Nucleus accumbens (tissue), 56 donors: ENCODE measurements at places on chromosomes 2 and 18.

- DNase-seq: no peak
These were observed 53.6 kb upstream of the HNMT start for GRCh38 chr2:137910641-137911040.

DNA sequence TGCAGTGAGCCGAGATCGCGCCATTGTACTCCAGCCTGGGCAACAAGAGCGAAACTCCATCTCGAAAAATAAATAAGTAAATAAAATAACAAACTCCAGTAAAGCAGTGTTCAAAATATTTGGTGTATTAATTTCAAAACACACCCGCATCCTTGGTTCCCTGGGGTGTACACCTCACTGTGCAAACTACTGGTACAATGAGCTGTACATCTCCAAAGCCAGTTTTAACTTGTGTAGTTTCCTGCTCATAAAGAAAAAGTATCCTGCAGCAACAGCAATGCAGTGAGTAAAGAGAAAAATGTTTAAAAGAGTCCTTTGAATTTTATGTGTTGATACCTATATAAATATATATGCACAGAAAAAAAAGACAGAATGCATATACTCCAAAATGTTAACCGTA, 4.4 kb upstream of the NFE2L2 start:
- DNase-seq: no peak

DNA sequence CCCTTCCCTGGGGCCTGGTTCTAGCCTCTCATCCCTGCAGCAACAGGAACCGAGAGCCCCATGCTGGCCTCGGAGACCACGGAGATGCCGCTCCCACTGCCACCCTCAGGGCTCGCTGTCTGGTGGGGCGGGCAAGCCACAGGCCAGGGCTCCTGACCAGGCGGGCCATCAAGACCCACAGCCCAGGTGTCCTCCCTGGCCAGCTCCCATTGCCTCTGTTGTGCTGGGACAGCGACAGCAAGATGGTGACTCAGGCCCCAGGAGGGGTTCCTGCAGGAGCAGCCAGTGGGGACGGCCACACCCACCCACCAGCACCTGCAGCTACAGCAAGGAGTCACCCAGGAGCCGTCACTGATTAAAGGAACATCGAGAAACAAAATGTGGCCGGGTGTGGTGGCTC, 7.4 kb downstream of the KLHL30 start:
- DNase-seq: no peak

- DNase-seq: no peak
These were observed 328.6 kb downstream of the CNTNAP5 start for GRCh38 chr2:124353656-124354055.

GRCh38 chr2:20177556-20178248, 47.2 kb downstream of the SDC1 start:
- no peak for DNase-seq

DNA sequence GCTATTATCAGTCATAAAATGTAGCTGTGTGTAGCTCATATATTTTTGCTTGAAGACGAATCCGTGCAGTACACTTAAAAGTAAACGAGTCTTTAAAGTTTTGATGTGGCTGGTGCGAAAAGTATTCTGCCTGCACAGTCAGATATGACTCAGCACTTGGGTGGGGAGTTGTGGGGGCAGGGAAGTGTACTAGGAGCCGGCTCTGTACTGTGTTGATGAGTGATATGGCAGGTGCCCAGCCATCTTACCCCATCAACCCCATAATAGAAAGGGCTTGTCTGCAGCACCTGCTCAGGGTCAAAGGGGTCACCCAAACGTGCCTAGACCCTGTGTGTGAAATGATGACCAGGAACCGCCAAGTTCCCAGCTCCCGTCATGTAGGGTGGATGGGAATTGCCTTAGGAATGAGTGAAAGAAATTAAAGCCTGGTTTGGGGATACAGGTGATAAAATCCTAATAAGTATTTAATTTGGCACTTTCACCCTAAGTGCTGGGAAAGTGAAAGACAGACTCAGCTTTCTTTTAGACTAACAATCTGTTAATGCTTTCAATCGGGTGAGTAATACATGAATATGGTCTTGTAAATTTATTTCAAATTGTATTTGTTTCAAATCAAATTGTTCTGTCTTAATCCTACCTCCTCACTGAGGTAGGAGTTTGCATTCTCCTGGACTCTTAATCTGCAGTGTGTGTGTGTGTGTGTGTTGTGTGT, 48.0 kb downstream of the BCL2L11 start:
- no peak for DNase-seq

GRCh38 chr2:42063431-42064171, 15.8 kb downstream of the PKDCC start:
- DNase-seq: no peak

- DNase-seq: no peak
These were observed 226.4 kb upstream of the SALL3 start for GRCh38 chr18:78753240-78753639.

DNA sequence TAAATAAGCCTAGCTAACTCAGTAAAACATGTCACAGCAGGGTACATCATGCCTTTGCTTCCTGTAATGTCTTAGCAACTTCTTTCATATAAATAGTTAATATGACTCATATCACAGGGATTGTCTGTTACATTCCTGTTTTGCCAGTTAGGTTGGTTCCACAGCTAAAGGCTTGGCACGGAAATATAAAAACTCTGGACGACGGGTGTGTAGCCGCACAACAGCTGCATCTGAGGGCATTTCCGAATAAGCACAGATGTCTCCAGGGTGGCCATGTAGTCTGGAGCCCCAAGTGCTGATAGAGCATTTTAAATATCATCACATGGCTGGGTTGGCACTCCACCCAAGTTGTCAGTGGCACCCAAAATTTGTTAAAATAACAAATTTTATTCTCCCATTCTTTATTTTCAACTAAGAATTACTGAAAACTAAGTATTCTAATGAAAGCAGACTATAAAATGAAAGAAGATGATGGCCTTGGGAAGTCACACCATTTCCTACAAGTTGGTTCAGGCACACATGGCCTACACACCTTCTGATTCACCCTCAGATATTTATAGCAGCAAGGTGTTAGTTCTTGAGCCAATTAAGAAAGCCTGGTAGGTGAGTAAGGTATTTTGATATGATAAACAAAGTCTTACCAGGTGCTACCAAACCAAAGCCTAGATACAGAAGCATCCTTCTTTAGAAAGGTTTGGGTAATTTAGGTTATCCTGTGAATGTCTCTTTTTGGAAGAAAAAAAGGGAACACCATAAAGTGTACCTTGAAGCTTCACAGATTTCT, 61.8 kb upstream of the STK17B start:
- DNase-seq: no peak

DNA sequence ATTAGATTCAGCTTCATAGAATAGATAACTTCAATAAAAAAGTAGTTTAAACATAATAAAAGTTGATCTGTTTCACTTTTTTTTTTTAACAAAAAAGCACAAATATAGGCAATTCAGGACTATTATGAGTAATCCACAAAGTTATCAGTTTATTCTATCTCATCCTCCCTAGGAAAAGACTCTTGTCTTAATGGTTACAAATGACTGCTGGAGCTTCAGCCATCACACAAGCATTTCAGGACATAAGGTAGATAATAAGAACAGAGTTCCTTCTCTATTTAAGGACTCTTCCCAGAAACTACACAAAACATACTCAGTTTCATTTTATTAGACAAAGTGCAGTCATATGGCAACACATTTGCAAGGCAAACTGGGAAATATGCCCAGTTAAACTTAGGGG, 357.6 kb upstream of the SETBP1 start:
- DNase-seq: no peak

GRCh38 chr2:129179199-129179598, 800.3 kb upstream of the RAB6C start:
- DNase-seq: no peak

DNA sequence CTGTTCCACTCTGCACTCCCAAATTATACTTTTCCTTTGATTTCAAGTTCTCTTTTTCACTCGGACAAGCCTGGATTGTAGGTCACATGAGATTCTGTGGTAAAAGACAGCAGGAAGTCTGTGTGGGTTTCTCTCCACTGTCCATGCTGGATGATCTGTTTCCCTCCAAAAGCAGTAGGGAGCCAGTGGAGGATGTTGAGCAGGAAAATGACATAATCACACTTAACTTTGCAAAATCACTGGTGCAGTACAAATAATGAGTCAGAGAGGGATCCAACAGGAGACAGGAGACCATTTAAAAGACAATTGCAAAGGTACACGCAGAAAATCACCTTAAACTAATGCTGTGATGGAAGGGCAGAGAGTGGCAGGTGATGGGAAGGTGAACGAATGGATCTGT, 301.3 kb downstream of the ZNF407 start:
- no peak for DNase-seq

- no peak for DNase-seq
These were observed 192.8 kb downstream of the PTGR3 start for GRCh38 chr18:75016025-75016717.

GRCh38 chr2:54574107-54574859, 118.2 kb downstream of the SPTBN1 start:
- DNase-seq: no peak

DNA sequence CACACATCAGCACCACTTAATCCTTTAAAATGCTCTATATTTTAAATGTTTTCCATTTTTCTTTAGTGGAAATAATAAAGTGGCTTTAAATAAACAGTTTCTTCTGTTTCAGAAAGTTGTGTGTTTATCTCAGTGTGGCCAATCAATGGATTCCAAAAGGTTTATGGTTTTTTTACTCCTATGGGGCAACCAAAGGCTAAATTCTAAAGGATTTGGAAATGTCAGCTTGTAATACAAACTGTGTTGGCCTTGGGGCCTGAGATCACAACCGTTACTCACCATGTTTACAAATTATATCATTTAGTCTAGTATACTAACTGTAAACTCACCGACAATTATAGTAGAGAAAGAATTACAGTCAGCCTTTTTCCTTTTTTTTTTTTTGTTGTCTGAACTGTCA, 827.2 kb downstream of the EPHA4 start:
- no peak for DNase-seq

DNA sequence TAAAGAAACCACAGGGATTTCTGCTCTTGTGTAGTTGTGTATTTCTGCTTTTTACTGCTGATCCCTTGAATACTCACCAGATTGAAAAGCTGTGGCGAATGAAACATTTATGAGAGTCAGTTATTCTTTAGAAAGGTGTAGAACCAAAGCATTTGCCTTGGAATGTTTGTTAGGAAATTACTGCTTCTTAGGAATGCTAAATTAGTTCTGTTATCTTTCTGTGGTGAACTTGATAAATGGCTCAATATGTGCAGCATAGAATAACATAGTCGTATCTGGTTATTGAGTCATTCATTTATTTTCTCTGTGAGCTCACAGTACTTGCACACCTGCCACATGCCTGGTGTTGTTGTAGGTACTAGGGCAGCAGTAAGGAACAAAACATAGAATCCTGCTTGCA, 57.0 kb upstream of the FAM237A start:
- no peak for DNase-seq

DNA sequence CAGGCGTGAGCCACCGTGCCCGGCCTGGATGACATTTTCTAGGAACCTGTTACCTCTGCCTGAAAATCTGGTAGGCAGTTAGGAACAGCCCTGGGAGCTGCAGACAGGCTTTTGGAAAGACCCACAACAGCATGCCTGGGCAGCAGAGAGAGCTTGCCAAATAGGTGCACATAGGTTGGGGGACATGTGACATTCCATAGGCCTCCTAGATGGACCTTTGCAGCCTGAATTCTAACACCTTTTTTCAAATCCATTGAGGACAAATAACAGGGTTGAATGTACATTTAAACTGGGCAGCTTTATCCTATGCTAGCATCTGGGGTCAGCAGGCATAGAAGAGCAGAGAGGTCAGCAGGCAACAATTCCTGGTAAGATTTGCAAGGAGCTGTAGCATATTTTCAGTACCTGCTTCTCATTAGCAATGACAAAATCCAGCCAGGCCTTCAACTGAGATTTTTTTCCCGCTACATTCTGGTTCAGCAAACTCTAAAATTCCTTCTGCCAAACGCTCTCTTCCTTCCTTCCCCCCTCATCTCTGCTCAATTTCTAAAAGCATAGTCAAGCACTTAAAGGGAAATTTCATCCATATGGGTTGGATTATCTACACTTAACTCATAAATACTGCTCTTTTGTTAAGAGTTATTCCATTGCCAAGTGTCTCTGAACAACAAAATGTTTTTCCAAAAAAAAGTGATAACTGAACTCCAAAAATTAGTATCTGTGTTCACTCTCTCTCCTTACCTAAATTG, 75.2 kb downstream of the SOWAHC start:
- no peak for DNase-seq

DNA sequence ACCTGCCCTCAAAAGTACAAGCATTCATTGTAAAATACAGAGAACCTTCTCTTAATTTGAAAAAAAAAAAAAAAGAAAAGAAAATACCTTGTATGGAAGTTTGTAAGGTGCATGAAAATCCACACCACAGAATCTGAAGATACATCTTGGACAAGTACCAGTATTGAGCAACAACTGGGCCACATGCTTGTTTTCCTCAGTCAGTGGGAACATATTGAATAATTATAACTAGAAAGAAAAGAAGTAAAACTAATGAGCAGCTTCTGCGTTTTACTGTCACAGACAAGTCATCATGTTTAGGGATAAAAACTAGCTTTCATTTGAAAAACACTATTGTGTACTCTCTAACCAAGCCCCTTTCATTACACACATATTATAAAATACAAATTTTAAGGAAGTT, 5.8 kb upstream of the PEX13 start:
- no peak for DNase-seq

GRCh38 chr2:128442053-128442751, 123.5 kb upstream of the HS6ST1 start:
- DNase-seq: no peak

DNA sequence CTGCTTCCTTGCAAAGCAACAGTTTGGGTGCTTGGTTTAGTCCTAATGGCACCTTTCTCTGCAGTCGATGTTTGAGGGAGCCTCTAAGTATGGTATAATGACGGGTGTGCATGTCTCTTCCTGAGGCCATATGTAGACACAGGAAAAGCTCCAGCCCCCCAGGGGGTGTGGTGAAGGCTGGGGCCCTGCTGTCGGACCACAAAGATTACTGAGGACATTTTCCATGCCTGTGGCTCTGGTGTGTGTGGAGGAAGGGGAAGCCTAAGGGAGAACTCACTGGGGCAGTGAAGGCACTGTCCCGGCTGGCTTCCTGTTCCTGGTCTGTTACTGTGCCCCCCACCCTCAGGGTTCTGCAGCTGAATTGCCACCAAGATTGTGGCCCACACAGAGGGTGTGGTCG, 187.1 kb downstream of the FHOD3 start:
- DNase-seq: no peak

GRCh38 chr18:61322265-61322873, 10.9 kb upstream of the CDH20 start:
- peak; percentile 8 for DNase-seq

GRCh38 chr18:77067291-77068061, 65.1 kb downstream of the MBP start:
- no peak for DNase-seq

- no peak for DNase-seq
These were observed 14.8 kb upstream of the CTLA4 start for GRCh38 chr2:203852760-203853159.

GRCh38 chr2:105417857-105418436, 19.1 kb upstream of the FHL2 start:
- DNase-seq: no peak

DNA sequence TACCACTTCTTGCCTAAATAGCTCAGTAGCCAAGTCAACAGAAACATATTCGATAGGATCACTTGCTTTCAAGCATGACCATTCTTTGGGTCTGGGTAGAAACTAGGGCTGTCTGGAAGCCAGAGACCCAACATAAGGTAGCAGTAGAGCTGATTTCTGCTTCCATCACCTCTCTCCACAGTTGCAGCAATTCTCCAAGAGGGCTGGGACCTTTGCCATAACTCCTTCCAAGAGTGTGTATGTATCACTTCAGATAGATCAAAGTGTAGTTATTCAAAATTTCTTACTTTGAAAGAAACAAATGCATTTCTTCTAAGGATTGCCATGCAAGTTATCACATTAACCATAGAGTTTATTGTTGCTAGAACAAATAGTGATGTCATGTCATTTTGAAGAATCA, 172.0 kb upstream of the GALNT5 start:
- DNase-seq: no peak
